IgD-negative memory B cell (primary cell): ENCODE measurements at places on chromosomes 13 and 19. TPM values are rescaled to one million over a fixed set of nuclear protein-coding genes. Genes with fewer than 3 reads are reported as not detected.

PTGER1 gene
- not detected for polyA plus RNA-seq

FXYD7 gene
- polyA plus RNA-seq = 4.2 TPM

RPS5 gene
- 1,545 TPM for polyA plus RNA-seq

POLR1D gene
- 91.3 TPM for polyA plus RNA-seq

KISS1R gene
- polyA plus RNA-seq = 3.9 TPM

SLC5A5 gene
- polyA plus RNA-seq = not detected

EDNRB gene
- polyA plus RNA-seq = not detected

ZNF560 gene
- polyA plus RNA-seq = not detected

CPB2 gene
- 0.14 TPM for polyA plus RNA-seq

NTN5 gene
- 0.66 TPM for polyA plus RNA-seq

ACTMAP gene
- 4.9 TPM for polyA plus RNA-seq

RNASEH2A gene
- polyA plus RNA-seq = 27.4 TPM

SLC8A2 gene
- not detected for polyA plus RNA-seq

MED29 gene
- 68.7 TPM for polyA plus RNA-seq

SERPINE3 gene
- not detected for polyA plus RNA-seq

RTBDN gene
- polyA plus RNA-seq = not detected

SELENOV gene
- not detected for polyA plus RNA-seq

LAIR1 gene
- 59.1 TPM for polyA plus RNA-seq

TTC9B gene
- not detected for polyA plus RNA-seq

ITM2B gene
- 538 TPM for polyA plus RNA-seq

FLT1 gene
- 0.26 TPM for polyA plus RNA-seq

ZNF536 gene
- not detected for polyA plus RNA-seq

GPATCH1 gene
- polyA plus RNA-seq = 7.0 TPM

PSG1 gene
- not detected for polyA plus RNA-seq

MYO16 gene
- not detected for polyA plus RNA-seq

NLRP11 gene
- 0.20 TPM for polyA plus RNA-seq

ARID3A gene
- 4.2 TPM for polyA plus RNA-seq

KCNN4 gene
- polyA plus RNA-seq = 87.9 TPM

PRR19 gene
- polyA plus RNA-seq = 0.55 TPM

OLFM4 gene
- not detected for polyA plus RNA-seq

CPT1C gene
- polyA plus RNA-seq = not detected

SPTBN4 gene
- polyA plus RNA-seq = not detected

COG6 gene
- polyA plus RNA-seq = 11.7 TPM

KLK2 gene
- polyA plus RNA-seq = not detected

IGFL3 gene
- not detected for polyA plus RNA-seq

ATXN8OS gene
- polyA plus RNA-seq = not detected

KLF1 gene
- not detected for polyA plus RNA-seq
